ENCODE measurements at places on chromosomes 12 and 14.

DNA sequence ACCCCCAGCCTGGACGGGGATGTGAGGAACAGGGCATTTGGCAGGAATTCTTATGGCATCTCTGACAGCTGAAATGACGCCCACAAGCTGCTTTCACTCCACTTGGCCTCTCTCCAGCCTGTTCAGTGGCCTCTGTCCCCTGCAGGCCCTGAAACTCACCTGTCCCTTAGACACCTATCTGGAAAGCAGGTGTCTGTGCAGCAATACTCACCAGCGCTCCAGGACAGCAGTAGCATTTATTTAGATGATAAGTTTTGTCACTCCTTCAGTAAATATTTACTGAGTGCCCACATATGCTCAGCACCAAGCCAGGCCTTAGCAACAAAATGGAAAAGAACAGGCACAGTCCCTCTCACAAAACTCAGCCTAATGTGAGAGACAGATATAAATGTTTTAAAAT lies 311.1 kb upstream of the FKBP4 start:
- DNase-seq: no peak

- DNase-seq: no peak
Observed at GRCh38 chr12:108895220-108895802, 15.4 kb downstream of the DAO start.

DNA sequence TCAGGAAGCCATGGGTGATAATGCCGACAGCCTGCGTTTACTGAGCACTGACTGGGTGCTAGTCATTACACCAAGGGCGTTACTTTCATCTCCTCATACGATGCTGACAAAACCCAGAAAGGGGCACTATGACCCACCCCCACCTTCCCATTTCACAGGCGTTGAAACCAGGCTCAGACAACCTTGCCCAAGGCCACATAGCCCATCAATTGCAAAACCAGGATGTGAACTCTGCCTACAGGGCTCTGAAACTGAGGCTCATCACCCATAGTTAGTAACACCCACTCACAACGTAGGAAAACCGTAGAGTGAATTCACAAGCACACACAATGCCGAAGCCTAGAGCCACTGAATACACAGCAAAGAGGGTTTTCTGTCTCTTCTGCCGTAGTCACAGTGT lies 119.9 kb downstream of the RIMBP2 start:
- no peak for DNase-seq

DNA sequence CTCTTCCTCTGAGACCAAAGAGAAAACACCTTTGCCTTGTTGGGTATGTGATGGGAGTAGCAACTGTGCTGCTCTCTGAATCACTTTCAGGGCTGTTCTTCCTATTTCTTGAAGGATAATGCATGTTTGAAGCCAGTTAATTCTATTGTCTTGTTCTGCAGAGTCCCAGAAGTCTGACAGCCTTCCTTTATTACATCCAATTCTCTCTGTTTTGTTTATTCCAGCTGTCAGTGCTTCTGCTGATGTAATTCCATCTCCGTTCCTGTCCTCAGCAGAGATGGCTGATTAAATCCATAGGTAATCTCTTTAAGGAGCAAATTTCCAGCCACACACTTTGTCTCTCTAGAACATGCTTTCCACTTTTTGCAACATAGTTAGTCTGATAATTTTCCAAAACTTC lies 59.7 kb downstream of the MGAT4C start:
- DNase-seq: no peak

- no peak for DNase-seq
Observed at GRCh38 chr14:99589651-99590530, 14.1 kb downstream of the CCDC85C start.

DNA sequence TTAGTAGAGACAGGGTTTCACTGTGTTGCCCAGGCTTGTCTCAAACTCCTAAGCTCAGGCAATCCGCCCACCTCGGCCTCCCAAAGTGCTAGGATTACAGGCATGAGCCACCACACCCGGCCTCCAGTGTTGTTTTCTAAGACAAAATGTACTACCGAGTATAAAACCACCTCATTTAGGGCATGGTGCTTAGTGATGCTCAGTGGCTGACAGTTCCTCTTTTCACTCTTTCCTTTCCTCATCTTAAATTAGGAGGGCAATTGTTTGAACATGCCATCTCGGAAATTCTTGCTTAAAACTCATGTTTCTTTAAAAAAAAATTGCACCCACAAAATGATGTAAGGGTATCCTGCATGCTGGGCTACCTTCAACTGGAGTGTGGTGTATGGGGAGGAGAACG lies 89.0 kb downstream of the RFX4 start:
- no peak for DNase-seq

DNA sequence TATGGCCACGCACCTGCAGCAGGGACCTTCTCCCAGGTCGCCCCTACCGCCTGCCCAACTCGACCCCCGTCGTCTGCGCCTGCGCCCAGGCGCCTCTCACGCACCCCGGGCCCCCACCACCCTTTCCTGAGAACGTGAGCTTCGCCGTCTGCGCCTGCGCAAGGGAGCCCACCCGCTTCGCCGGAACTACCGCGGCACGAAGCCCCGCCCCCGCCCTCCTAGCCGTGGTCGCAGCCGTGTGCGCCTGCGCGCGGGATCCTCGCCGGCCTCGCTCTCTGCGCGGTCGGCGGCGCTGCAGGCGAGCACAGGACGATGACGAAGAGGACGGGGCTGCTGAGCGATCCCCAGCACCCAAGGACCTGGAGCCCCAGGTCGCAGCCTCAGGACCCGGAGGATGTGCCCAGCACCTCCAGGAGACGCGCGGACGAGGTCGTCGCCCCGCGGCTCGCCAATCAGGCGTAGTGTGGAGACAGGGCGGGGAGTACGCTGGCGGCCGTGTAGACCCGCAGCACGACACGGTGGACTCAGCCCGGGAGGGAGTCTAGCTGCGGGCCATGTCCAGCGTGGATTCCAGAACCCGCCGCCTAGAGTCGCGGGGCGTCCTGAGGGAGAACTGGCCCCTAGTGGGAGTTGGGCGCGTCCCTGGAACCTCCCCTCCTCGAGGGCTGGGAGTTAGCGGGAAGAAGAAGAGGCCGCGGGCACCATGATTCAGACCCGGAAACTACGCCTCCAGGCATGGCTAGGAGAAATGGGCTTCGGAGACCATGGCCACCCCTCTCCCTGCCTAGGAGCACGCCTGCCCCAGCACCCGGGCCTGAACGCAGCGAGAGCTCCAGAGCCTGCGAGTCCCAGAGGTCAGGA lies 1120.8 kb upstream of the TMEM132C start:
- DNase-seq: peak; percentile 81

Measured in fibroblast of skin of right quadriceps (primary cell).